ENCODE measurements at places on chromosomes 2 and 18.

DNA sequence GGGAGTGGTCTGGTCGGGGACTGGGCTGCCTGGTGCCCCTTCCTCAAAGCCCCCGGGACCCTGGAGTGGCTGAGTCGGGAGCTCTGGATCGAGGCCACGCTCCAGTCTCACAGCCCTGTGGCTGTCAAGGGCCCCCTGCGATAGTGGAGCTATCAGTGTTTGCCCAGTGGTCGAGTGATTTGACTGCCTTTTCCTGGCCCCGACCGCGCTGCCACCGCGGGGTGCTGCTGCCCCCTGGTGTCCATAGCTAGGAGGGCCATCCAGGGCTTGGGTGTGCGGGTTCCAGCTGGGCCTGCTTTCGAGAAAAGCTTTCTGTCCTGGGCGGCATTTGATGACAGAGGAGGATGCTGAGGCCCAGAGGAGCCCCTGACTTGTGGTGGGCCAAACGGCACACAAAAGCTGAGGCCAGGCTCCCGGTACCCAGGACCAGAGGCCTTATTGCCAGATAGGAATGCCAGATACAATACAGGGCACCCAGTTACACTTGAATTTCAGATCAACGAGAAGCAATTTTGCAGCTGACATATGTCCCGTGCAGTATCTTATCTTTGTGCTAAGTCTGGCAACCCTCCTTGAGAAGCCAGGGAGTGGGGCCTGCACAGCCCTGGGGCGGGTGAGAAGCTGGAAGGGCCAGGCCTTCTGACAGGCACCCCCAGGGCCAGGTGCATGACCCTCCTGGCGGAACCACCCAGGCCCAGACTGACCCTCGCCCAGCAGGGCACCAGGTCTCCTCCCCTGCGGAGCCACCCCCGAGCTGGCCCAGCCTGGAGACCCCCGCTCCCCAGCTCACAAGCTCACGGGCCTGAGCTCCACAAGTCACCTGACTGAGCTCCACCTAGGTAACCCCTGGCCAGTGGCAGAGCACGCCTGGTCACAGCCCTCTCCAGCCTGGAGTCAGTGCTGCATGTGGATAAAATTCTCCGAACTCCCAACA is 13.0 kb downstream of the ODC1 start:
- DNase-seq, result no peak

- DNase-seq, result no peak
These were observed 16.9 kb upstream of the RAB31 start for GRCh38 chr18:9691235-9691634.

GRCh38 chr2:69567157-69567908 is 76.2 kb downstream of the AAK1 start:
- no peak for DNase-seq

GRCh38 chr18:7677001-7677400 is 109.9 kb downstream of the PTPRM start:
- no peak for DNase-seq

DNA sequence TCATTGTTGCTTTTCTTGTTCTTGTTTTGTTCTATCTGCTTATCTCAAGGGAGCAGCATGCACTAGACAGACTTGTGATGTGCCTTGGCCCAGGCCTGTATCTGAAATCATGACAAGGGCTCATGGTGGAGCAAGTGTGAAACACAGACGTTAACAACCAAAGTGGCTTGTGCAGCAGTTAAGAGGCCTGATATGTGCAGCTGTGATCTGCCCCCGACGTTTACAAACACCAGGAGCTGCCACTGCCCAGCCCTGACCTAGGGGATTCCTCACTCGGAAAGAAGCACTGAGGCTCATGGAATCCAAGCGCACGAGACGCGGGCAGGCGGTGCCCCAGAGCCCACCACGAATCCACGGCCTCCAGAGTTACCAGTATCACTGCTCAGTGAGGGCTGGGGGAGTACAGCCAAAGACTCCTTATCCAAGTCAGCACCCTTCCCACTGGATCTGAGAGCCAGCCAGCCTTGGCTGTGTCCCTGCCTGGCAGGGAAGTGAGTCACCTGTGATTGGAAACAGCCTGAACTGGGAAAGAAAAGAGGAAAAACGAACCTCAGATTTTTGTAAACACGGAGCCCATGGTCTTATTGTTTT is 62.3 kb upstream of the SNTG2 start:
- no peak for DNase-seq

DNA sequence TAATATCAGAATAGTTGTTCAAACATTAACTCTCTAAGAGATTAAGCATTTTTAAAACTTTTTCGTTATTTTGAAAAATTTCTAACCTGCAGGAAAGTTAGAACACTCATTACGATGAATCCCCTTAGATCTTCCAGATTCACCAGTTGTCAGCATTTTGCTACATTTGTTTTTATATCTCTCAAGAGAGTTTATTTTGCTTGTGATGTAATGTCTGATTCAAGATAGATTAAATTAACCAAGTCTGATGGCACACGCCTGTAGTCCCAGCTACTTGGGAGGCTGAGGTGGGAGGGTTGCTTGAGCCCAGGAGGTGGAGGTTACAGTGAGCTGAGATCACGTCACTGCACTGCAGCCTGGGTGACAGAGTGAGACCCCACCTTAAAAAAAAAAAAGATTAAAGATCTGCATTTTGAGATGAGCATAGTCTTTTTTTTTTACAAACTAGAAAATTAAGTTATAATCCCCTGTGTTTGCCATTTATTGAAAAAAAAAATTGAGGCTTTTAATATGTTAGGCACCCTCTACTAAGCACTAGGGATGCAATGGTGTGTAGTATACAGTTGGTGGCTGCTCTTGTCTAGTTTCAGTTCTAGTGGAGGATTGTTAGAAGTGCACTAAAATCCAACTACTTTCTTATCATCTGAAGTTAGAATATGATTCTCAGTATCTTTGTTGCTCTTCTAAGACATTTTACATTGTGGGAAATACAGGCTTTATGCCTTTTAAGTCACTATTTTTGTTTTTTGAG is 20.9 kb downstream of the RAB10 start:
- no peak for DNase-seq

DNA sequence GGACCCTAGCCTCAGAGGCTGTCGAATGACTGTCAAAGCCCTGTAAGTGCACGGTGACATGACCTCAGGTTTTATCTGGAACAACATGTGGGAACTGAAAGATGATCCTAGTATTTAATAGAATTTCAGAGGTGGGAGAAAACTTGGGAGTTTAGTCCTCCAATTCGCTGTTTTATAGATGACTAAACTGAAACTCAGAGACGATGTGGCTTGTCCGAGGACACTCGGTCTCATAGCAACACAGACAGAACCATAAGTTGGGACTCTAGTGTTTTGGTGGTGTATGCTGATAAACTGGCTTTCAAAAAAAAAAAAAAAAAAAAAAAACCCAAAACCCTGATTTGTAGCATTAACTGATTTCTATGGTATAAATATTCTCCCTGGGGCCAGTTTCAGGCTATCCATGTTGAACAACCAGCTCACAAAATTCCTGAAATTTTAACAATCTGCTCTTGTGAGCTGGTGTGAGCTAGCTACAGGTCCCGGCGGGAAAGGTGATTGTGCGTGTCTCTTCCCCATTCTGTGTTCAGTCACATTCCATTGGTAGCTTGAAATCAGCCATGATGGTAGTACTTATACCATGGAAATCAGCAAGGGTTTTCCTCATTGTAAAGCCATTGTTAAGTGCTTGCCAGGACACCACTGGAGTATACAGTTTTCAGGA is 195.5 kb upstream of the EPAS1 start:
- DNase-seq, result no peak

GRCh38 chr18:46113751-46114150 is 9.6 kb downstream of the HAUS1 start:
- DNase-seq, result no peak

GRCh38 chr2:3466482-3466863 is 52.9 kb downstream of the ADI1 start:
- no peak for DNase-seq

DNA sequence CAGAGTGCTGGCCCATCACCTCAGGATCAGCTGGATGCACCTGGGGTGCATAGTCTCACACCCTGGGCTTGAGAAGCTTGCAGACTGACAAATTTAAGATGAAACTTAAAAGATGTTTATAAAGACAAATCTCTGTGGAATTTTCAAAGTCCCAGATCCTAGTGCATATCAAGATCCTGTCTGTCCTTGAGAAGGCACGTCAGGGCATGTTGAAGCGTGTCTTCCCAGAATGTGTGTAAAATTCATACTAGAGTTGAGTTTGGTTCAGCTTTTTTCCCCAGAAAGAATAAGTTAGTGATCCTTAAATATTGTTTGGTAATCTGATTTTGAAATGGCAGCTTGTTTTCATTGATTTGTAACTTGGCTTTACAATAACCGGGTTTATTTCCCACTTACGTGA is 27.5 kb downstream of the INSIG2 start:
- no peak for DNase-seq

DNA sequence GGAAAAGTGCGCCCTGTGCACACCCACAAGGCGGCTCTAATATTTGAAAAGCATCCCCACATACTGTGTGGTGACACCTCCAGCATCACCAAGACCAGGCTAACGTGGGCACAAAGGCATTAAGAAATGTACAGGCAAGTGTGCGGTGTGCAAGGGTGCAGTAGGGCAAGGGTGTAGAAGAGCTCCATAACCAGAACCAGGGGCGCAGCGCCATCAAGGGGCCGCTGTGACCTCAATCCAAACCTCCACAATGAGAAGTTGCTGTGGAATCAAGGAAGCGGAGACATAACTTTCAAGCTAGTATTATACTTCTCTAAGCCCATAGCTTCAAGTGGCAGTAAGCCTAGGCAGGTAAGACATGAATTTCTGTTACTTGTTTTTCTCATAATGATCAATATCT is 13.0 kb downstream of the L3MBTL4 start:
- no peak for DNase-seq

GRCh38 chr2:222943820-222944219 is 83.0 kb downstream of the ACSL3 start:
- no peak for DNase-seq

DNA sequence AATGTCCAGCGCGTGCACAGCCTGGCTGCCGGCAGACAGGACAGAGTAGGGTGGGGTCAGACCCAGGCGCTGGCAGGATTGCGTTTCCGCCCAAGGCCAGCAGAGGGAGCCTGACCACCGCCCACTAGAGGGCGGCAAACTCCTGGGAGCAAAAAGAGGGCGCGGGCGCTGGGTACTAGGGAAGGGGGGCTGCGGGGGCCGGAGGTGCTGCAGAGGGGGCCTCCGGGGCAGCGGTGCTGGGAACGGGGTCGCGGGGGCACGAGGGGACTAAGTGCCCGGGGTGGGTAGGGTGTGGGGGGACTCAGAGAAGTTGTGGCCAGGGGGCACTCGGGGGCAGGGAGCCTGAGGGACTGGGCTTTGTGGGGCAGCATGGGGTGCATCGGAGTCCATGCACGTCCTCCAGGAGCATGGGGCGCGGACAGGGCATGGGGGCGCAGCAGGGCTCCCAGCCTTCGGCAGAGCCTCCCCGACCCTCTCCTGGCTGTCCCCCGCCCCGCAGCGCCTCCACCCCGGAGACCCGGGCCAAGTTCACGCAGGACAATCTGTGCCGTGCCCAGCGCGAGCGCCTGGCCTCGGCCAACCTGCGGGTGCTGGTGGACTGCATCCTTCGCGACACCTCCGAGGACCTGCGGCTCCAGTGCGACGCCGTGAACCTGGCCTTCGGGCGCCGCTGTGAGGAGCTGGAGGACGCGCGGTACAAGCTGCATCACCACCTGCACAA is 3.2 kb downstream of the TEKT4 start:
- DNase-seq, result no peak

DNA sequence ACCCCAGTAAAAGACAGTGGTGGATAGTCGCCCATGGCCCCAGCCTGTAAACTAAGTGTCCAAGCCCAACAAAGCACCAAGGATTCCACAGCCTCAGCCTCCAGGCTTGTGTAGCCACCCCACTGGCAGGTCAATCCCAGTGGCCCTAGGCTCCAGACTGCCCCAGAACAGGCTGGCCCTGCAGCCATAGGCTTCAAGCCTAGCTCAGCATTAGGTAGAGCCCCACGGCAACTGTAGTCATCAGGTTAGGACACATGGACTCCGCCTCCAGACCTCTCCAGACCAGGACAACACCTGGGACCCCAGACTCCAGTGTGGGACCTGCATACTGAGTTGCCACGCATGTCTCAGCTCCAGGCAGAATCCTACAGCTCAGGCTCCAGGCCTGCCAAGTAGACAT is 1590.6 kb upstream of the DDX18 start:
- no peak for DNase-seq

DNA sequence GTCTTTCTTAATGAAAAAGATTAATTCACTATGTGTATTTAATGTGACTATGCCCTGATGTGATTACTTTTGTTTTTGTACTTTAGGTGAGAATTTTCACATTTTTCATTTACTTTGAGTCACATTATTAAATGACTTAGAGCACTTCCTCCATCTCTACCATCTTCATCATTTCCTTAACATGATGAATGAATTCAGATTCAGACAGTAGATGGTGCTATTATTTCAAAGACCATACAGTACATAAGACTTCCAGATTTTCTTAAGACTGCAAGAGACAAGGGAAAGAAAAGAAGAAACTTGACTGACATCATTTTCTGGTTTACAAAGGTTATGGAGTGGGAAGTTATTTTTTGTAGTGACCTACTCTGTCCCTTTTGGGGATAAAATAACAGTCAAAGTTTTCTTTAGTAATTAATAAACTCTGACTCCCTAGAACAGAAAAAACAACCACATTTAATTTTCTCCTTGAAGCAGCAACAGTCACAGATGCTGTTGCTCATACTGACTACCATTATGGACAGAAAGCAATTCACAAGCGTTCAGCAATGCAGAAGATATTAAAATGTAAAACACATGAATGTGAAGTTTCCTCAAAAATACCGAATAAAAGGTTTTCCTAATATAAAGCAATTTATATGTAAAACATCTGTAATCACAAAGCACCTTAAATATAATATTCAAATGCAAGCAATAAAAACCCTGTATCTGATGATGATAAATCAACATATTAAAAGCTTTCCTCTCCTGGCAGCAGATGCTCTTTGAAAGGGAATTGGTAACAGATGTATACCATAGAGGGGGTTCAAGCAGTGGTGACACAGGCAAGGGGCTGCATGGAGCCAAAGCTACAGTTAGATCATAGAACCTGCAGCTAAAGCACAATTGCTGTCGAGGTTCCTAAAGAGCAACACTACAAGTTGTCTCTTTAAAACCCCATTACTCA is 1010.9 kb upstream of the NXPH2 start:
- DNase-seq, result no peak

- DNase-seq, result no peak
These were observed 56.2 kb upstream of the AMMECR1L start for GRCh38 chr2:127942002-127942401.

DNA sequence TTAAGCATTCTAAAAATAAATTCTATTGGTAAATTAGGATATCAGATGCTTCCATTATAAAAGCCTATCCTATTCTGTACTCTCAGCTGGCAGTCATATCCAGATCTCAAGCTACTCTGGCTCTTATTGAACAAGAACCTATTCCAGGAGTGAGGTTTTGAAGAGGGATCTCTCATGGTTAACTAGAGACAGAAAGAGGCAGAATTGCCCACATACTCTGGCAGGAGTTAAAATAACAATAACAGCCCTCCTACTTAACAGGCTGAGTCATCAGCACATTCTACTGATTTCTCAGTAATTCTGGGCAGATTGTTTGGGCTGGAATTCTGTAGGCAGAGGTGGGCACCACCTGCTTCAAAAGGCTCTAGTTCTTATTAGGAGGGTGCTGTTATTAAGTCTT is 142.0 kb upstream of the UNC80 start:
- no peak for DNase-seq

- DNase-seq, result no peak
These were observed 50.4 kb downstream of the UXS1 start for GRCh38 chr2:106143495-106144215.

- no peak for DNase-seq
These were observed 53.5 kb downstream of the CCBE1 start for GRCh38 chr18:59643740-59644139.

- DNase-seq, result no peak
These were observed 41.0 kb downstream of the KIDINS220 start for GRCh38 chr2:8796315-8796848.

Data from esophagus squamous epithelium (tissue), 5 donors.